ENCODE measurements at places on chromosomes 12 and 14.

- DNase-seq = no peak
Measured at GRCh38 chr12:94872007-94872653, 131.4 kb downstream of the NDUFA12 start.

- DNase-seq = no peak
Measured at GRCh38 chr14:55094292-55095157, 34.5 kb upstream of the LGALS3 start.

- peak; percentile 36 for DNase-seq
Measured at GRCh38 chr14:66070542-66071319, 415.4 kb upstream of the CCDC196 start.

- no peak for DNase-seq
Measured at GRCh38 chr12:125519026-125519651, 453.9 kb downstream of the AACS start.

All from Kasumi-1 (cell line).